Stimulated activated CD4-positive, alpha-beta T cell treated with anti-CD3 and anti-CD28 coated beads, Interleukin-4, amount 100 ng/mL, for 48 hours (primary cell): ENCODE measurements at places on chromosomes 11 and 22.
A peak's percentile ranks its signal among the peaks of the same experiment; 100 is the strongest.

- DNase-seq = no peak
Measured at GRCh38 chr11:70541176-70541575, 142.8 kb downstream of the CTTN start.

DNA sequence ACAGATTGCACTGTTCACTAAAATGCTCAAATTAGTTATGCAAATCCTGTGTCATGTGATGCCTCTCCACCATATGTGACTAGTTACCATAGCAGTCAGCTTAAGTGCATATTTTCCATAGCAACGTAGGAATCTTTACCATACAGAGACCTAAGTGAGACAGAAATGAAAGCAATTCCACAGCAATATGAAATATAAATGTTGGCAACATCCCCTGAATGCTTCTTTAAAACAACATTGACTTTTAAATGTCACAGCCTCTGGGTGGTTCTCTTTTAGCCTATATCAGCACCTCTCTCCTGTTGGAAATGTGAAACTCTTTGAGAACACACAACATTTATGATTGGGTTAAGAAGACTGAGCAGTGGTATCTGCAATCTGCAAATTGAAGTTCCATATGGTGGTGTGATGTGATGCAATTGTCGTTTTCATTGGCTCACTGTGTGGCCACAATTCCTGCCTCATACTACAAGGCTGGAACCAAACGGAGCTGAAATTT lies 814.6 kb downstream of the DLG2 start:
- DNase-seq = no peak

GRCh38 chr22:42635531-42635930 lies 4.9 kb downstream of the ATP5MGL start:
- DNase-seq = peak; percentile 15

GRCh38 chr11:48154151-48154550 lies 62.5 kb upstream of the OR4B1 start:
- no peak for DNase-seq

DNA sequence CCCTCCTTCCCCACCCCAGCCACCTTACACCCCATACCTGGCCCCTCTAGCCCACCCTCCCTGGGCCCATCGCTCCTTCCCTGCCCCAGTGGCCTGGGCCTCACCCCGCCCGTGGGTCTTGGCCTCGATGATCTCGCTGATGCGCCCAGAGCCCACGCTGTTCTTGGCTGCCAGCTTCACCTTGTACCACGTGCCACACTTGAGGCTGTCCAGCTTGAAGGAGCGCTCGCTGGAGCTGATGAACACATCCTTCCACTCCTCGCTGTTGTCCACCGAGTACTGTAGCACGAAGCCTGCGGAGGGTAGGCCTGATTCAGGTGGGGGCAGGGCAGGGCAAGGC lies 110.1 kb downstream of the CEP164 start:
- DNase-seq = no peak
